ENCODE measurements at places on chromosomes 1 and 21.
A peak's percentile ranks its signal among the peaks of the same experiment; 100 is the strongest.

- DNase-seq: no peak
Measured at GRCh38 chr1:234891427-234891826, 237.2 kb downstream of the TOMM20 start.

- DNase-seq: no peak
Measured at GRCh38 chr1:212423879-212424278, 8.8 kb upstream of the NENF start.

DNA sequence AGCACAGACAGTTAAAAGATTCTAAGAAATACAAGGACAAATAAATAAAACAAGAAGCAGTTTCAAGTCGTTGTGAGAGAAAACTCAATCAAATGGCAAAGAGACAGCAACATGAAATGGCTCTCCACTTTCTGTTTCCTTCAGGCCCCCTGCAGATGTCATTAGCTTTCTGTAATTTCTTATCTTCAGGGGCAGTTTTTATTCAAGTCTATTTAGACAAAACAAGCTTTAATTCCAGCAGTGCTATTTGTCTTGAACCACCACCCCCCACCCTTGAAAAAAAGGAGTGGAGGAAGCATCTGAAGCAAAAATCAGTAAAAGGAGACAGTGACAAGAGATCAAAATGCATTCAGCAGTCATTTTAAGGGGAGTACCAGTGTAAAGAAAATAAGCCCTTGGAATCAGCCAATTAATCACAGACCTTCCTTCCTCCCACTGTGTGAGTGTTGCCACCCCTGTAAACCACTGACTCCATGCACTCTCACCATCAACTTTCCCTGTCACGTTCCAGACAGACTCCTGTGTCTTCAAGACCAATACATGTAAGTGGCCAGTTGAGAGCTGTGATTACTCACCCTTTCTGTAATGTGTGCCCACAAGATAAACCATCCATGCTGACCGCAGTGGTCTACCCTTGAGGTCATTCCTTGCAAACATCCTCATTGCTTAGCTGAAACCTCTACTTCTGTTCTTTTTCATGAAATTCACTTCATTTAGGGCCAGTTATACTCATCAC, 136.1 kb upstream of the HOOK1 start:
- DNase-seq: no peak

DNA sequence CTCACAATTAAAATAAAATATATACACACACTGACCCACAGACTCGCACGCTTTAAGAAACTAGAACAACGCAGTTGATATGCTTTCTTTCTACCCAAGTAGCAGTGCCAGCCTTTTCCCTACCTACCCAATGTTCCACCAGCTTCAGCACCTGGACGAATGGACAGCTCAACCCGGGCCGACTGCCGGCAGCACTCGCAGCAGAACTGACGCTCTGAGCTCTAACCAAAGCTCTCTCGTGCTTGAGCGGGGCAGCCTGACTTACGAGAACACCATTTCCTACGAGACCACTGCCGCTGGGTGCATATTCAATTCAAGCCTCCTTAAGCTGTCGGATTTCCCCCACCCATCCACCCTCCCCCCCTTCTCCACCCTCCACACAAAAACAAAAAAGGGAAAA, 127.4 kb upstream of the DPYD start:
- DNase-seq: no peak

- no peak for DNase-seq
Measured at GRCh38 chr1:39673215-39673614, 1.3 kb upstream of the NT5C1A start.

DNA sequence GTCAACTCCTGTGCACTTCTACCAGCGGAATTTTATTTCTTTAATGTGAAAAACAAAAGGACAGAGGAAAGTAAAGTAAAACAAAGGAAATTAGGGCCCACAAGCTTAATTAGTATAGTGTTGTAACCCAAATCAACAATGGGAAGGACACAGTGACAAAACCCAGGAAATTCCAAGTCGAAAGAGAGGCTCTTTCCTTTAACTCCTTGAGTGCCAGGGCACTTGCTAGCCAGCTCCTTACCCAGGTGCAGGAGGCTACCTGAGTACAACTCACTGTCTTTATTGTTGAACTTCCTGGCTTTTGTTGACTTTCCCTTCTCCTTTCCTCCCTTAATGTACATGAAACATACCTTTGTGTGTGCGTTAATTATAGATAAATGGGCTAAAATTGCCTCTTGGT, 55.0 kb downstream of the PEX14 start:
- DNase-seq: no peak

GRCh38 chr1:233055879-233056641, 105.6 kb downstream of the NTPCR start:
- no peak for DNase-seq

- DNase-seq: no peak
Measured at GRCh38 chr1:9250411-9251381, 16.1 kb downstream of the H6PD start.

DNA sequence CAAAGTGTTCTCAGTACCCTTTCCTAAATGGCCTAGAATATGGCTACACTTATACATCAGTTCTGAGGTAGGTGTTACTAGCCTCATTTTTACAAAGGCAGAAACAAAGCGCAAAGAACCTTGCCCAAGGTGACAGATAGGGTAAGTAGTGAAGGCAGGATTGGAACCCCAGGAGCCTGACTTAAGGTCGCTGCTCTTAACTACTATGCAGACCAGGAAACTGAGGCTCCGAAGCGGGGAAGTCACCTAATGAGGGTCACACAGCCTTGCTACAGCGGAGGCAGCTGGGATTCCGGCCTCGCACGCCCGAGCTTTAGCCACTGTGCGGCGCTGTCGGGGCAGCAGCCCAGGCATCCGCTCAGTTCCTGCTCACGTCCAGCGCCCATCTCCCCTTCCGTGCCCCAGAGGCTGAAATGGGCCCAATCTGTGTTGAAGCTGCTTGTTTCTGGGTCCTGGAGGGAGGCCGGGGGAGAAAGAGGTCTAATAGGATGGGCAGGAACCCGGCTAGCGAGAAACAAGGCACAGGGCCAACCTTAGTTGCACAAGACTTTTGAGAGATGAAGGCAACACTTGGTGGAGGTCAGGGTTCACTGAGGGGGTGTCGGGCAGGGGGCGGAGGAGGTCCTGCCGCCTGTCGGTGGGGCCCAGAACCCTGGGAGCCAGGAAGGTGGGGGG, 1.4 kb upstream of the FOXD2 start:
- peak; percentile 82 for DNase-seq

- DNase-seq: no peak
Measured at GRCh38 chr1:236623371-236624166, 19.3 kb upstream of the HEATR1 start.

DNA sequence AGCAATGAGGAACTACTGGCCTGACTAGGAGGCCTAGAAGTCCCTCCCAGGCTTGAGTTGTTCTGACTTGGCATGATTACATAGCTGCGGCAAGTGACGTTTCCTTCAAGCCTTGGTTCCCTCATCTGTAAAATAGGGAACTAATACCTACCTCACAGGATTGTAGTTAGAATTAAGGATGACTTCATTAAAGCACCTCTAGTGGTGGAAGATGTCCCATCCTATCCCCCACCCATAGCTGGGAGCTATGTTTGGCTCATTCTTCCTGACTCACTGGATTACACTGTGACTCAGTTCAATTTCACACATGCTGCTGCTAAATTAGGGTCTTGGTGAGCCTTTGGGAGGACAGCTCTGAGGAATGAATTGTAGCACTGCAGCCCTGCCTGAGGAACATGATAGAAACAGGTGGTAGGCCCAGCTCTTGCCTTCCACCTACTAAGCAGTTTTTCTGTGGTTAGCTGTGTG, 6.0 kb upstream of the SHISA4 start:
- no peak for DNase-seq

GRCh38 chr1:165371588-165372225, 15.2 kb upstream of the LMX1A start:
- no peak for DNase-seq

GRCh38 chr1:33784876-33785275, 79.0 kb upstream of the HMGB4 start:
- no peak for DNase-seq

Data from NCI-H2029 (cell line).